ENCODE measurements at places on chromosomes 13 and 19. TPM values are rescaled to one million over a fixed set of nuclear protein-coding genes. Genes with fewer than 3 reads are reported as not detected.
A peak's percentile ranks its signal among the peaks of the same experiment; 100 is the strongest.

DNA sequence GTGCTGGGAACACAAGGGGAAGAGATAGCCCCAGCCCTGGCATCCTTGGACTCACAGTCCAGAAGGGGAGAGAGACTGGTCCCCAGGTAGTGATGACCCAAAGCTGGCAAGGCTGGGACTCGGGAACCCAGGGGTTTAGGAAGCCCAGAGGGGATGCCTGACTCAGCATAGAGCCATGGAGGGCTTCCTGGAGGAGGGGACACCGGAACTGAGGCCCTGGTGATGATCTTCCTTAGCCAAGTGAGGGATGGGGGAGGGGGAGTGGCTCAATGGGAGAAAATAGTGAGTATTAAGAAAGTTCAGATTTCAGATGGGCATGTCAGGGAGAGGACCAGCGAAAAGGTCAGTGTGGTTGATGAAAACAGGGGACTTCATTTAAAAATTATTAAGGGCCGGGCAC, 26.8 kb downstream of the EXOC3L2 start:
- DNase-seq = no peak
- no peak overlapping the region for H3K4me3 ChIP-seq
- H3K27me3 ChIP-seq = peaks cover 33% of the 10 kb centered on the region
- no peak overlapping the region for H3K27ac ChIP-seq

DNA sequence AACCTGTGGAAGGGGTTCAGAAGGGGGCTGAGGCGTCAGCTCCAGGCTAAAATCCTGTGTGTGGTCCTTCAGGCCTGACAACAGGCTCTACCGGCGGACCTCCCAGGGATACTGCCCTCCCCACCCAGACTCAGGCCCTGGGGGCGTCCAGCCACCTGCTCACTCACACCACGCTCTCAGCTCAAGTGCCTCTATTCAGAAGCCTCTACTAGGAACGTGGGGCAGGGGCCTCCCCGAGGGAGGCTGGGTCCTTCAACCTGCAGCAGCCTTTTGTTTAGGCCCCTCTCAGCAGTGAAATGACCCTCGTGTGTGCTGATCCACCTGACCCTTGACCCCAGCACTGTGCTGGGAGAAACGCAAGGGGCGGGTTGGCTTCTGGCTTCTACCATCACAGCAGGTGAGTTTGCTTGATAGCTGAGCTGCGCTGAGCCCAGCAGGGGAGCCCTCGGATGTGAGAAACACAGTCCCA, 10.6 kb downstream of the PLPP2 start:
- H3K27me3 ChIP-seq = no peaks in the 10 kb centered on the region
- H3K4me3 ChIP-seq = no peak overlapping the region
- DNase-seq = no peak
- no peaks in the 10 kb centered on the region for H3K36me3 ChIP-seq
- no peak overlapping the region for H3K27ac ChIP-seq

DNA sequence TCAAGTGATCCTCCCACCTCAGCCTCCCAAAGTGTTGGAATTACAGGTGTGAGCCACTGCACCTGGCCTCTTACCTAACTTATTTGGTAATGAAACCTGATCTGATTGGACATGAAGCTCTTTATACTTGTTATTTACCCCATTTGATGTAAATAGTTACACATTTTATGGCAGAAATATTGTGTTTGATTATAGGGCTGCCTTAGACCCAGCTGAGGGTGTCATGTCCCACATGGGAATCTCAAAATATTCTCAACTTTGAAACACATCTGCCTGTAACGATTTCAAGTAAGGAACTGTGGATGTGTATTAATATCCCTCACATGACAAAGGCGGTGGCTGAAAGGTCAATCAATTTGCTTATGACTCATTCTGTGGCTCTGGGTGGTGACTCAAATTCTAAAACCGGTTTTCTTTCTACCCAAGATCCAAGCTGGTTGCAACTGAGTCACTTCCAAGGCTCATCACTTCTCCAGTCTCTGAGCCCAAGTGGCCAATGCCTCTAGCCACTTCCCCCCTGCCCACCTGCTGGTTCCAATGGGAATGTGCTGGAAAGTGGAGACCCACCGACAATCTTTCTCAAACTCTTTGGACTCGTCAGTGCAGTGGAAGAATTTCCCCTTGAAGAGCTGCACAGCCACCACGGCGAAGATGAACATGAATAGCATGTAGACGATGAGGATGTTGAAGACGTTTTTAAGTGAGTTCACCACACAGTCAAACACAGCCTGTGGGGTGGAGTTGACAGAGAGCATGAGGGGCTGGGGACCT, 110.9 kb downstream of the IER2 start:
- H3K27ac ChIP-seq = peak overlapping the region; percentile 25
- H3K36me3 ChIP-seq = no peaks in the 10 kb centered on the region
- H3K27me3 ChIP-seq = no peaks in the 10 kb centered on the region

DNA sequence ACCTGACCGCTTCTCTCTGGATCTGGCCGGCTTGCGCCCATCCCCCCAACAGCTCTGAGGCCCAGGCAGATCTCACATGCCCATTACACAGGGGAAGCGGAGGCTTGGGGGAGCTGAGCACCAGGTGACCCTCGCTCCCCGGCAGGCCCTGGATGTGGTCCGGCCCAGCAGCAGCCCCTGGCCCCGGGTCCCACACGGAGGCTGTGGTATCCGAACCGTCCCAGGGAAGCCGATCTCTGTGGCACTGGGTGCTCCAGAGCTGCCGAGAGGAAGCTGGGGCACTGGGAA, 27.7 kb downstream of the SBNO2 start:
- H3K27ac ChIP-seq = no peak overlapping the region
- H3K4me1 ChIP-seq = no peaks in the 10 kb centered on the region
- DNase-seq = no peak
- H3K36me3 ChIP-seq = peaks cover 27% of the 10 kb centered on the region

DNA sequence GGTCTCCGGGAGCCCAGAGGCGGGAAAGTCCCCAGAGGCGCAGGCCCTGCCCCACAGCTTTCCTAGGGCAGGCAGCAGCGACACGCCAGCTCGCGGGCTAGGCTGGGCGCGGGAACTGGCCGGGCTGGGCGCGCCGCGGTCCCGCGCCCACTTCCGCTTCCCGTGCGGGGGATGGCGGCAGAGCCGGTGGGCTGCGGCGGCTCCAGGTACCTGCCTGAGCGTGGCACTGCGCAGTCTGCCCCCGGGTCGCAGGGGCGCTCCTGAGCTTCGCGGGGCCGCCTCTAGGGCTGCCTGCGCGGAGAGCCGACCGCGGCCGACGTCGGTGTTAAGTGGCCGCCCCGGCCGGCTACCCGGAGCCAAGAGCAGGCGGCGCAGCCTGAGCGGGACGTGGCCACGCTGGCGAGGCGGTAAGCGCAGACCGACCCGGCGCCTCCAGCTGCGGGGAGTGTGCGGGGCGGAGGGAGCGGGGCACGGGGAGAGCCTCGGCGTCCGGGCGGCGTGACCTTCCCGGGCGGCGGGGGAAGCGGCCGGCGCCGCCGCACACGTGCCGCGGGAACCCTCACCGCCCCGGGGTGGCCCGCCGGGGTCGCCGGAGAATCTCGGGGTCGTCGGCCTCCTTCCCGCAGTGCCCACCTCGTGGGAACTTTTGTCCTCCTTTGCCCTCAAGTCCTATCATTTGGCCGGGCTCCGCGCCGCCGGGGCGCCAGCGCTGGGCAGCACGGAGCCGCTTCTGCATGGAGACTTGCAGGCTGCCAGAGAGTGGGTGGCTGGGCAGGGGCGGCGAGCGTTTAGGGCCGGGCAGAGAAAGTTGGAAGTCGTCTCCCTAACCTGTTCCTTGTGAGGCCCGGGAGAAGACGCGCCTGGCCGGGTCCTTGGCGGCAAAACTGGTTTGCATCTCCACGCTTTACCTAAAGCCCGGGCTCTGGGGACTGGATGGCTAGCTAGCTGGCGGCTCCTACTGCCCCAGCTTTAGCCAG, 31.4 kb upstream of the MPHOSPH8 start:
- peak; percentile 53 for DNase-seq
- H3K36me3 ChIP-seq = no peaks in the 10 kb centered on the region
- H3K27me3 ChIP-seq = peaks cover 16% of the 10 kb centered on the region
- H3K4me1 ChIP-seq = peaks cover 10% of the 10 kb centered on the region

Gene BRD4
- total RNA-seq = 233 TPM

Gene PRKCG
- total RNA-seq = not detected

Gene JAK3
- 143 TPM for total RNA-seq

Gene MADCAM1
- total RNA-seq = 2.5 TPM

Gene CYP4F3
- 0.63 TPM for total RNA-seq

Gene KIR3DL1
- not detected for total RNA-seq
